ENCODE measurements at places on chromosomes 3 and 15.

DNA sequence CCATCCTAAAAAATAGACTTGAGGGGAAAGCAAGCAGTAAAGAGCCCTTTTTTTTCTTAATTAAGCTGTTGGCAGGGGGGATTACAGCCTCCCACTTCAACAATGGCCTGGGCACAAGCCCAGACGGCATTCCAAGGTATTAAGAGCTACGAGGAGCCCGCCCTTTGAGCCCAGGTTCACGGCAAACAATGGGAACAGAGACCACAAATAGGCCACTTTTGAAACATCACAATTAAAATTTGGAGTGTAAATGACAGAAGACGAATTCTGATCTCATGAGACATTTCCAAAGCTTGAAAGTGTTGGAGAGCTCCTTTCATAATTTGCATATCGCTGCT lies 8.9 kb downstream of the CHSY1 start:
- DNase-seq, result no peak

GRCh38 chr3:71281280-71281679 lies 302.2 kb downstream of the FOXP1 start:
- DNase-seq, result no peak

- DNase-seq, result peak; percentile 82
These were observed 5.5 kb downstream of the SFMBT1 start for GRCh38 chr3:53040351-53040820.

- DNase-seq, result peak; percentile 64
These were observed 200.1 kb upstream of the KBTBD8 start for GRCh38 chr3:66797889-66798560.

- peak; percentile 17 for DNase-seq
These were observed 129.2 kb upstream of the DPH6 start for GRCh38 chr15:35674873-35675781.

- DNase-seq, result peak; percentile 74
These were observed 453.5 kb downstream of the SOX2 start for GRCh38 chr3:182165234-182165633.

GRCh38 chr3:105877336-105877910 lies 8.6 kb upstream of the CBLB start:
- no peak for DNase-seq

DNA sequence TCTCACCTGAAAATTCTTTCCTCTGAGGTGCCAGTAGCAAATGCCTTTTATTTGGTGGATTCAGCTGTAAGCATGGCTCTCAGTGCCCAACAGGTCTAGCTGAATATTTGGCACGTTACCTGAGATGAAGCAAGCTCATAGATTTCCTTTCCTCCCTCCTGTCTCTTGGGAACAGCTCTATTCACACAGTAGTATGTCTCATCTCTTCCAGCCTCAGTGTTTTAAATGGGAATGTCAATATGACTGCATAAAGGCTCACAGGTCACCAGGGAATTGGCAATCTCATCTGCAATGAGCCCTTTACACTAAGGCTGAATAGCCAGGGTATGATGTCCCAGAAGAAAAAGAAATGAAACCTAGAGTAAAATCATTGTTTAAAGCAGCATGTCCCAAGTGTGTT lies 733.5 kb downstream of the NTRK3 start:
- no peak for DNase-seq

GRCh38 chr3:28792604-28793003 lies 444.0 kb upstream of the AZI2 start:
- DNase-seq, result no peak

All from kidney glomerular epithelial cell (primary cell).